ENCODE measurements at places on chromosomes 3 and 15. TPM values are rescaled to one million over a fixed set of nuclear protein-coding genes. Genes with fewer than 3 reads are reported as not detected.

DNA sequence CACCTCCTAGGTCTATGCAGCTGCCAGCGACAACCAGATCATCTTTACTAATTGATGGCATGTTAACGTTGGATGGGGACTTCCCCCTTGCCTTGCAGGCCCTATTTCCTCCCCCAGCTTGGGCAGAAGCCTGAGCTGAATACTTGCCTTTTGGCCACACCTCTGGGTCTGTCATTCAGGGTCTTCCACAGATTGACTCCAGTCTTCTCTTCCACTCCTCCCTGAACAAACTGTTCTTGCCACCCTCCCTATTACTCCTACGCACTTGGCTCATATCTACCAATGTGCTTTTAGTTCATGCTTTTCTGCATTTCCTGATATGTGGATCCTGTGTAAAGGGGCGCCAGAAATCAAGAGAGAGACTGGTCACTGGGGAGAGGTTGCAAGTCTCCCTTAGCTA lies 73.5 kb downstream of the DNASE1L3 start:
- DNase-seq = no peak

DNA sequence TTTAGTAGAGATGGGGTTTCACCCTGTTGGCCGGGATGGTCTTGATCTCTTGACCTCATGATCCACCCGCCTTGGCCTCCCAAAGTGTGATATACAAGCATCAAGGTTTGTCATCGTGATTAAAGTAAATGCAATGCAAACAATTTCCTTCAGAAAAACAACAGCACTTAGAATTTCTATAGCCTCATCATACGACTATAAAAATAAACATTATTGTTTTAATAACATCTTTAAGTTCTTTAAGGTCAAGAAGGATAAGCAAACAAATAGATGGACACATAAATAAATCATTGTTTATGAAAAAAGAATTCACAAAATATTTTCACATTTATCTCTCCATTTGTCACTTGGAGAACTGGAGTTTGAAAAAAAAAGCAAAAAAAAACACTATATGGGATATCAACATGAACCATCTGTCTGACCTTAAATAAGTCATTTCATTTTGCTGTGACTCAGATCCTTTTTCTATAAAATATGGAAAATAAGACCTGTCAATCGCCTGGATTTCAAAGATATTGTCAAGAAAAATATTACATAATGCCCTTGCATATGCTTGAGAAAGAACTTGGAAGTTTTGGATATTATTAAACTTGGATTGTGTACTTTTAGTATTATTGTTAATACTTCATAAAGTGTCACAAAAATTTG lies 642.0 kb upstream of the KCNMB2 start:
- DNase-seq = no peak

DNA sequence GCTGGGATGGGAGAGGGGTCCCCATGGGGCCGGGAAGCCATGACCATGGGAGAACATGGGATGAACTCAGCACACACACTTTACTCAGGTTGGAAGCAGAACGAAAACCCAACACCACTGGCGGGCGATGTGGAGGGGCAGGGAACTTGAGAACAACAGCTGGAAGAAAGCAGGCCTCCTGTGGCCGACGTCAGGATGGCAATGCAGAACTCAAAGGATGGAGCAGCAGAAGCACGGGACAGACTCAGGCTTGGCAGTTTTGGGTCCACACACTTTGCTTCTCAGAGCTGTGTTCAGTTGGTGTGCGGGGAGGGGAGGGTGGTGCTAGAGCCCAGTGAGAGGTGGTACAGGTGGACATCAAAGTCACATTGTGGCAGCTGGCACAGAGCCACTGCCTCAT lies 80.7 kb downstream of the SEC22A start:
- no peak for DNase-seq

- DNase-seq = no peak
Measured at GRCh38 chr3:124044956-124045355, 53.0 kb upstream of the ROPN1 start.

DNA sequence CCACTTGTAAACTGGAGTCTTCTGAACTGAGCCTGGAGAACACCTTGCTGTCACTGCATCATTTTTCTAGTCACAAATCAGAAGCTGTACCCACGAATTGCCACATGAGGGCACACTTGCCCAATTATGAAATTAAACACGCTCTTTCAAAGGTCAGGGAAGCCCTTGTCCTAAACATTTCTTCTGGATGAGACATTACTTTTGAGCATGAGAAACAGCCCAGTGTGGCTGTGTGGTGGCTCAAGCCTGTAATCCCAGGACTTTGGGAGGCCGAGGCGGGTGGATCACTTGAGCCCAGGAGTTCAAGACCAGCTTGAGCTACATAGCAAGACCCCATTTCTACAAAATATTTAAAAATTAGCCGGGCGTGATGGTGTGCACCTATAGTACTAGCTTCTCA lies 27.5 kb upstream of the CFAP161 start:
- peak; percentile 85 for DNase-seq

- no peak for DNase-seq
Measured at GRCh38 chr3:134143828-134144401, 106.7 kb downstream of the RYK start.

GRCh38 chr15:89361451-89362202 lies 27.0 kb upstream of the POLG start:
- DNase-seq = peak; percentile 65

- no peak for DNase-seq
Measured at GRCh38 chr3:145721273-145721805, 439.6 kb downstream of the PLOD2 start.

The ANKUB1 gene
- not detected for total RNA-seq

The PLA1A gene
- 1.1 TPM for total RNA-seq
